Activated T-cell treated with anti-CD3 and anti-CD28 coated beads for 24 hours (primary cell): ENCODE measurements at places on chromosomes 6 and 20.

DNA sequence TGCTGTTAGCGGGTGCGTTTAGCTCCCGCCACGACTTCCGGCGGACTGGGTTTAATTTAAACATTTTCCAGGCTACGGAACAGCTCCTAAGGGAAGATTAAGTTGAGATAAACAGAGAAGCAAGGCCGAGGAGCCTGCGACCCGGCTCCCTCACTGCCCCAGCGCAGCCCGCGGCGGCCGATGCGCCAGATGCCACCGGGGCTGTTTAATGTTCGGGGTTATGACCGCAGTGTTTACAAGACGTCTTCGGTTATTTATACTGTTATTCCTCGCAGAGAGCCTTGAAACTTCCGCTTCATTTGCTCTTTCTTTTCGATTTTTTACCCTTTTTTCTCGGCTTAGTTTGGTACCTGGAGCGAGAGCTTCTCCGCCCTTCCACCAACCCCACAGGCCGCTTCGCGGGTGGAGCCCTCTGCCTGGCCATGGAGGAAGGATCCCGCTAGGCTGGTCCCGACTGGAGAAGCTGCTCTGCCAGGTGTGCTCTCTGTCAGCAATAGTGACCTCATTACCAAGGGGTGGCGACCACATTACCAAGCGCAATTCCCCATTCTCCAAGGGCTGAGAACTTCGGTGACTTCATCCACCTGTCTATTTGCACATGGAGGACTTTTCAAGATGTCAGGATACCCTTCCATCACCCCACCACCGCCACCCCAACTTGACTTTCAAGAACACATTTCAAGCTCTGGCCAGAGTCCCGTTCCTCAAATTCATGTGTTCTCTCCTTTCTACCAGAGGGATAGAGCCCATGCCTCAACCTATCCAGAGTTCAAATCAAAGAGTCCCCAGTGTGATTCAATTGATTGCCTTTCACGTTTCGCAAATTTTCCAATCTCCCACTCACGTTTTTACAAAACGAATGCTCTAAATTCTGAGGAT is 4.1 kb downstream of the TCF21 start:
- DNase-seq, result no peak

DNA sequence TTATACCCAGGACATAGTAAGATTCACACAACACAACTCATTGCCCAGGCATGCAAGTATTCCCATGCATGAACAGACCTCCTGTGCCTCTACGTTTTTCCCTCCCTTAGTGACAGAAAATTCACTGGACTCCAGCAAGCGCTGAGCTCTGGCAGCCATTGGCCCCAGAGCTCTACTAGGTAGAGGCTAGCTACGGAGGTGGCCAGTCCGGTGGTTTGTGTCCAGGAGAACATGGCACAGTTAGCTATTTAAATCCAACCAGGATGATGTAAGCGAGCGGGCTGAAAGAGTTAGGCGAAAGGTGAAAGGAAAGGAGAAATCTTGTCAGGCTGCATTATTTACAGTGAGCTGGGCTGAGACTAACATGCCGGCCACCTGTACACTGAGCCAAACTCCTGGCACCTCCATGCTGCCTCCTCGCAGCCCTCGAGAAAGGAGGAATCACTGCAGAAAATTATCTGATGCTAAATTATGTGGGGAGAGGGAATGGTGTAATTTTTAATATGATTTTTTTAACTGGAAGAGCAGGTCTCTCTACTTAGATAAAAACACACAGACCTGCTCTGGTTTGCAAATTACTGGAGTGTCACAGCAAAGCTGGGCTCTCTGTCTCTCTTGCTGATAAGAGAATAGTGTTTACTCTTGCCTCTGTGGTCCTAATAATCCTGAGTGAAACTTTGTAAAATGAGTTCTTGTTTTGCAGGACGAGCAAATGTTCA is 50.1 kb upstream of the ARMC2 start:
- no peak for DNase-seq

- DNase-seq, result no peak
These were observed 53.9 kb upstream of the STXBP5 start for GRCh38 chr6:147150293-147150692.

DNA sequence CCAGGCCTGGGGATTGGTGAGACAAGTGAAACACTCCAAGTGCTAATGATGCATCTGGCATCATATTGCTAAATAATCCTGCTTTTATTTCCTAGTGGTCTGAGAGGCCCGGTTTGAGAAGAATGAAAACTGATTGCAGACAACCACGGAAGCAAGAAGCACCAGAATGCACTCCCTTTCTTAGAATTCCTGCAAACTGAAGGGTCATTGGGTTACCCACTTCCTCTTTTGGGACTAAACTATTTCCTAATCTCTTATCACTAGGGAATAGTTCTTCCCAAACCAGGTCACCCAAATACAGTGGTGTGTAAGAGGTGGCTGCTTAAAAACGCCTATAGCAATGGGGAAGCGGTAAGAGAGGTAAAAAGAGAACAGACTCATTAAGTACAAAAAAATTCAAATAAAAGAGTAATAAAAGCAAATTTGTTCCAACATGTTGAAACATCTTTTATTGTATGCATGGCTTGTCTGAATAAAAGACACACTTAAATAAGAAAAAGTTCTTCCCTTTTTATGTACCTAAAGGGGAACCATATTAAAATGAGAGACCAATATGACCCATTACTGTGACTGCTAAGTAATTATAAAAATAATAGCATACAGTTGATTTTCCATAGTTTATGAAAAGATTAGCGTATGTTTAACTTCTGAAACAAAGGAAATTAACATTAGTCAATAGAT is 125.8 kb downstream of the MYB start:
- DNase-seq, result no peak

- peak; percentile 59 for DNase-seq
These were observed 6.9 kb upstream of the HELZ2 start for GRCh38 chr20:63580796-63581461.

DNA sequence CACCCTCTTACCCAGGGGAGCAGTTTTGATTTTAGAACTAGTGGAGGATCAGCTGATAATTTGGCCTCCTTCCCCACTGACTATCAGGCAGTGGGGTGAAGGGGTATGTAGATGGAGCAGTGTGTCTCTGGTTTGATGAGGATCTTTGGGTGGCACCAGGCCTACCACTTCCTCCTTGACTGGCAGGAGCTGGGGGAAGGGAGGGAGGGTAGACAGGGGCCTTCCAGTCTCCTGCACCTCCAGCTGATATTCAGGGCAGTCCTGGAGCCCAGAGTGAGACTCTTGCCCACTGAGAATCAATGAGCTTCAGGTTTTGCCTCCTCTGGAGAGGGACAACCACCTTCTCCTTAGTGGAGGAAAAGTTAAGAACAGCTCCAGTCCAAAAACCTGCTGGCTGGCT is 3.2 kb downstream of the DEF6 start:
- no peak for DNase-seq

GRCh38 chr20:37892001-37892400 is 10.9 kb upstream of the VSTM2L start:
- DNase-seq, result no peak

DNA sequence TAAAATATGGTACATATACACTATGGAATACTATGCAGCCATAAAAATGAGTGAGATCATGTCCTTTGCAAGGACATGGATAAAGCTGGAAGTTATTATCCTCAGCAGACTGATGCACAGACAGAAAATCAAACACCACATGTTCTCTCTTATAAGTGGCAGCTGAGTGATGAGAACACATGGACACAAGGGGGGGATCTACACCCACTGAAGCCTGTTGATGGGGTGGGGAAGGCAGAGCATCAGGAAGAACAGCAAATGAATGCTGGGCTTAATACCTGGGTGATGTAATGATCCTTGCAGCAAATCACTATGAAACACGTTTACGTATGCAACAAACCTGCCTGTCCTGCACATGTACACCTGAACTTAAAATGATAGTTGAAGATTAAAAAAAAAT is 71.3 kb downstream of the MANEA start:
- no peak for DNase-seq

- no peak for DNase-seq
These were observed 819.3 kb downstream of the FRK start for GRCh38 chr6:115241373-115241772.

DNA sequence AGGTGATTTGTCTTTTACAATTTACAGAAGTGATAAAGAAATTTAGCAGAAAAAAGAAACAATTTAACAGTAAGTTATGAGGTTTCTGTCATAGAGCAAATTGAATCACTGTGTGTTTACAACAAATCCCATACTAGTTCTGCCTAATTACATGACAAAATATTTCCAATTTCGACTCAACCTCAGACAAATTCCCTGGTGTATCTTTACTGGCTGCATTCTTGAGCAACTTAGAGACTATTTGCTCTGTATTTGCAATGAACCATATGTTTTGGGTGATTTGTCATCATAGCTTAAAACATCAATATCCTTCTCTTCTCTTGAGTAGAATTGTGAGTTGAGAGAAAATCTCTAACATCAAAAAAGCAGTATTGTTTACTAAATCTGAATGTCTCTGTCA is 128.7 kb downstream of the SIM1 start:
- no peak for DNase-seq

DNA sequence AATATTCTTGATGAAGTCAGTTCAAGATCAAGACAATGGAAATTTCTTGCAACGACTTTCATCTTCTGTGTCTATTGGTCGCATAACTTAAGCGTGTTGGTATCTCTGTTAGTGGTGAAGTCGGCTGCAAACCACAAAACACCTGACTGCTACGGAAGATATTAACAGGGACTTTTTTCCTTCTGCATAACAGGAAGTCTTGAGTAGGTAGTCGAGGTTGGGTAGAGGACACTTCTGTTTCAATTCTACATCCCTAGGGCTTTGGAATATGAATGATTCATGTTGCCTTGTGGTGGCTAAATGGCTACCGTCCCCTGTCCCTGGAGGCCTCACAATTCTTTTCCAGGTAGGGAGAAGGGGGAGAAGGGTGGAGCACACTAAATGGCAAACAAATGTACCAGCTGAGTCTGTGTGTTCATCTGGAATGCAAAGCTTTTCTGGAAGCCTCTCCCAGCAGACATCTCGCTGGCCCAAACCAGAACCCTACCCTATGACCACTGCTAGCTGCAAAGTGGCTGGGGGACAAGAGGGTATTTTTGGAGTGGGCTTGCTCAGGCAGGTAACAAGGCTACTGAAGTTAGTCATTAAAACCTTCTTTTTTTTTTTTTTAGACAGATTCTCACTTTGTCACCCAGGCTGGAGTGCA is 34.6 kb upstream of the NKX2-2 start:
- peak; percentile 30 for DNase-seq

DNA sequence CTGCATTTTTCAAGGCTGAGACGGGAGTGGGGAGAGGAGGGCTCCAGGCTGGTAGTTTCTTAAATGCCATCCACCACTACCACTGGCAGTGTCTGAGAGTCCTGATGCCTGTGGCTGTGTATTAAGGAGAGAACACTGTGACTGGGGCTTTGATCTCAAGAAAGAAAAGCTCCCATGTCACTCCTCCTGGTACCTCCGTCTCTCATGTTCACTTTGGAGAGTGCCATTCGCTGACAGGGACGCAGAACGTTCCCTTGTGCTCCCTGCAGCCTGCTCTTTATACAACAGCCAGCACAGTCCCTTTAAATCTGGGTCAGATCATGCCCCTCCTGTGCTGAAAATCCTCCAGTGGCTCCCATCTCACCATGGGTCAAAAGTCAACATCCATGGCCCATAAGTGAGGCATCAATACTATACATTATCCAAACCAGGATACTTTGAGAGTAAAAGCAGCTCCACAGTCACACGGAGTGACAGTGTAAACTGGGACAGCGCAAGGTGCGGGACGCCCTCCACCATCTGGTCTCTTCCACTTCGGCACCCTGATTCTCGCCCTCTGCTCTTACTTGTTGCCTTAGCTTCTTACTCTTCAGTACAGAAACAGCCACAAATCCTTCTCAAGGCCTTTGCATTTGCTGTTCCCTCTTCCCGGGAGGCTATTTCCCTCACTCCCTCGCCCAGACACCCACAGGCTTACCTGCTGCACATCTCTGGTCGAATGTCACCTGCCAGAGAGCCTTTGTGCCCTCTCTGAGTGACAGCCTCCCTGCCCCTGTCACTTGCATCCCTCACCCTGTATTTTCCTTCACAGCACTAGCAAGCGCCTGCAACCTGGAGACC is 20.0 kb downstream of the PDYN start:
- no peak for DNase-seq

GRCh38 chr6:98827295-98828159 is 6.8 kb upstream of the POU3F2 start:
- DNase-seq, result no peak

DNA sequence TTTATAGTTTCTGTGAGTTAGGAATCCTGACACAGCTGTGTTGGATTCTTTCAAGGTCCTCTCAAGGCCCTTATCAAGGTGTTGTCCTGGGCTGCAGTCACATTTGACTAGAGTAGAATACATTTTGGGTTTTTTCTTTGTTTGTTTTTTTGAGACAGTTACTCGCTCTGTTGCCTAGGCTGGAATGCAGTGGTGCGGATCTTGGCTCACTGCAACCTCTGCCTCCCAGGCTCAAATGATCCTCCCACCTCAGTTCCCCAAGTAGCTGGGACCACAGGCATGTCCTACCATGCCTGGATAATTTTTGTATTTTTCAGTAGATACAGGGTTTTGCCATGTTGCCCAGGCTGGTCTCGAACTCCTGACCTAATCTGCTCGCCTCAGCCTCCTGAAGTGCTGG is 15.7 kb downstream of the NFYA start:
- DNase-seq, result no peak

DNA sequence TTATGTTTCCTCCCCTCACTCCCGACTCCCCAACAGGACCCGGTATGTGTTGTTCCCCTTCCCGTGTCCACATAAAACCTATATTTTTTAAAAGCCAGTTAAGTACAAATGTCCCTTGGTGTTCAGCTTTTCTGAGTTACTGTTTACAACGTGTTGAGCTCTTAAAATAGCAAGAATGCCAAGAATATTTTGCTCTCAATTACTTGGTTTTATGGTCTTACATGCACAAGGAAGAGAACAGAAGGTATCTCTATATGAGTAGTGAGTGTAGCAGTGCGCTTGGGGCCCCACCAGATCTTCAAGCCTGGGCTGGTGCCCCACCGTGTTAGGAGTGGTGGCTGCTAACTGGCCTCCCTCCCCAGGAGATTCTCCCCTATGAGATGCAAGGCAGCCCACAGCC is 75.3 kb downstream of the RIN2 start:
- DNase-seq, result no peak

DNA sequence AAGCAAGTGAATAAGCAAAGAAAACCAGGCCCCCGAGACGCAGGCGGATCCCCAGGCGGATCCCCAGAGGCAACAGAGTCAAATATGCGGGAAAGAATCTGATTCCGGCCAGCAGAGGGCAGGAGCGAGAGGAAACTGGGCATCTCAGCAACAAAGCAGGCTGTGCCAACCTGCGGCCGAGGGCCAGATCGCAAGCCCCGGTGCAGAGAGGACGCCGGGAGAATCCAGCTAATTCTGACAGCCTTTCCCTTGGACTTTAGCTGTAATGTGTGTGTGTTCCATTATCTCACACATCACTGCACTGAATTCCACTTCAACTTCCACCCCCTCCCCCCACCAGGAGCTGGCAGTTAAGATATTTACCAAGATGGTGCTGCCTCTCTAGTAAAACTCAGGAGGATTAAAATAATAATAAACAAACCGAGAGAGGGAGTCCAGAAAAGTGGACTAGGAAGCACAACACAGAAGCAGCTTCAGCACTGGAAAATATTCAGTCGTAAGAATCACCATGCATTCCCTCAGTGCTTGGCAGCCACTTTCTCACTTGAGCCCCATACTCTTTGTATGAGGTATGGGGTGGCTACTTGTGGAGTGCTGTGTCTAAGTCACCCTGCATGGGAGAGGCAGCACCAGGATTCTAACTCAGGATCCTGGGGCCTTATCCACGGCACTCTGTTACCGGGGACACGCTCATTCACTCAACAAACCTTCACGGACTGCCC is 66.2 kb upstream of the SNX9 start:
- peak; percentile 74 for DNase-seq

- no peak for DNase-seq
These were observed 178.2 kb upstream of the HS3ST5 start for GRCh38 chr6:114520976-114521375.

GRCh38 chr6:168408504-168409136 is 32.4 kb upstream of the SMOC2 start:
- no peak for DNase-seq
